ENCODE measurements at places on chromosomes 11 and 22.

DNA sequence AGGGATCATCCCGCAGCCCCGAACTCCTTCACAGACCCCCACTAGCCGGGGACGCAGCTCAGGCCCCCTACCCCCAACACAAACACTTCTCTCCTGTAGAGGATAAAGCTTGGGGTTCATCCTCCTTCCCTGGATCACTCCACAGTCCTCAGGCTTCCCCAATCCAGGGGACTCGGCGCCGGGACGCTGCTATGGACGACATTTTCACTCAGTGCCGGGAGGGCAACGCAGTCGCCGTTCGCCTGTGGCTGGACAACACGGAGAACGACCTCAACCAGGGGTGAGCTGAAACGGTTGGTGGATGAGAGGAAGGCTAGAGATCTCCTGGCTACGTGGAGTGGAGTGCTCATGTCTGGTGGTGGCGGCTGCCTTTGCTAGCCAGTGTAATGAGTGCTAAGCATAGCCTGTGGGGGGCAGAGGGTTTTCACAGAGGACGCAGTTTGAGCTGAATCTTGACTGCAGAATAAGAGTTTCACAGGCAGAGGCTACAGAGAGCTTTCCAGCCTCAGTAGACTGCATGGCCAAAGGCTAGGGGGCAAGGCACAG is 580 bp downstream of the ILK start:
- peak; percentile 62 for DNase-seq

DNA sequence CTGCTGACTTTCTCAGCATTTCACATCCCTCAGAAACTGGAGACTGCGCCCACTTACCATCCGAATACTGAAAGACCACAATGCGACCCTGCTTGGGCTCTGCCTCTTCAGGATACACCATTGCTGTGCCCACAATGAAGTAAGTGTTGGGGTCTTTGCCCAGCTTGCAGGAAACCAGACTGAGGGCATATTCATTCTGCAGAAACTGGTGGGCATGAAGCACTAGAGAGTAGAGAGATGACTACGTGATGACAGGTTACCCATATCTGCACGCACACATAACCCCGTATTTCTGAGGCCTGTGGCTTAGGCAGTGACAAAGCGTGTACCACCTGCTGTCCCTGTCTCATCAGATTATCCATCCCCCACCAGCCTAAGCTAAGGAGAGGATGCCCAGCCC is 14.6 kb upstream of the VWCE start:
- DNase-seq, result peak; percentile 42

GRCh38 chr22:30753701-30754100 is 59.0 kb downstream of the OSBP2 start:
- no peak for DNase-seq

- no peak for DNase-seq
Observed at GRCh38 chr22:30893434-30894370, 74.9 kb downstream of the MORC2 start.

DNA sequence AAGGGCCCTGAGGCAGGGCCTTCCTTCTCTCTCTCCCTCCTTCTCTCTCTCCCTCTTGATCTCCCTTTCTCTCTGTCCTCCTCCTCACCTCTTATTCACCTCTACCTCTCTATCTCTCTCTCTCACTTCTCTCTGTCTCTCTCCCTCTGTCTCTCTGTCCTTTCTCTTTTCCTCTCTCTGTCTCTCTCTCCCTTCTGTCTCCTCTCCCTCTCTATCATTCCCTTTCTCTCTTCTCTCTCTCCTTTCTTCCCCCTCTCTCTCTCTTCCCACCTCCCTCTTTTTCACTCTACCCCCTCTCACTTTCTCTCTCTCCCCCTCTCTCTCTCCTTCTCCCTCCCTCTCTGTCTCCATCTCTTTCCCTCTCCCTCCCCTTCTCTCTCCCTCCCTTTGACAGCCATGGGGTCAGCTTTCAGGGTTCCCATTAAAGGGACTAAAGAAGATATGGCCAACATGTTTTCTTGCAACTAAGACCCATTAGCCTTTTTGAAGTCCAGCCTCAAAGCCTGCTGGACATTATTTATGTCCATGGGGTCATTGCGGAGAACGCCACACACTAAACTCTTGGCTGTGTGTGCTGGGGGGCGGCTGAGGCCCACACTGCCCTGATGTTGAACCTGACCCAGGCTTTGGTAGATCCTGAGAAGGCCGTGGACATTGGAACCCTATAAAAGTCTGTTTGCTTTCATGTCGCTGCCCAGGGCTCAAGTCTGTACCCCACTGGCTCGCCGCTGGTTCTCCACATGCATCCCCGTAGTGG is 15.0 kb downstream of the ANO1 start:
- DNase-seq, result no peak

- no peak for DNase-seq
Observed at GRCh38 chr11:75342231-75342918, 9.1 kb downstream of the ARRB1 start.

DNA sequence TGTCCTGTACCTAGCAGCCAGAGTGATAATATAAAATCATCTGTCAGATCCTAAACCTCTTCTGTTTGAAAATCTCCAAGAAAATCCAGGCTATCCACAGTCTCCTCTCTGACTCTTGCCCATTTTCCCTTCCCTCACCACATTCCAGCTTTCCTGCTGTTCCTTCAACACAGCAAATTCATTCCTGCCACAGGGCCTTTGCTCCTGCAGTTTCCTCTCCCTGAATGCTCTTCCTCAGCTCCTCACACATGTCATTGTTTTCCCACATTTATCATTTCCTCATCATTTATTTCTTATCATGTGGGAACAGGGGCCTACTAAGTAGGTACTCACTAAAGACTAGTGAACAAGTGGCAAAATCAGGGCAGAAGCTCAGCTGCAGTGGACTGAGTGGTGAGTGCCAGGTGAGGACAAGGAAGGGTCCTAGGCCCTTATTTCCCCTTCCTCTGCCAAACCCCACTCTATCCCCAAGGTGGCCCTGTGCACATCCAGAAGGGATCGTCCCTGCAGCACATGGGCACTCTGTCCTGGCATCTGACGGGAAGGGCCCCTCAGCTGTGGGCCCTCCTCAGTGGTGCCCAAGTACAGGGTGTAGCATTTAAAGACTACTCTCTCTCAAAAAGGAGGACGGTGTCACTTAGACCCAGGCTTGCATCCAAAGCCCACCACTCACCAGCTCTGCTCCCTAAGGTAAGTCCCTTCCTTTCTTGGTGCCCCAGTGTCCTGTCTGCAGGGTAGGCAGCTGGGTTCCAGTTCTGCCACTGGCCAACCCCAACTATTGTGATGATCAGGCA is 2.0 kb downstream of the LRRC32 start:
- no peak for DNase-seq

GRCh38 chr11:75547617-75548058 is 14.4 kb upstream of the SERPINH1 start:
- DNase-seq, result peak; percentile 43

DNA sequence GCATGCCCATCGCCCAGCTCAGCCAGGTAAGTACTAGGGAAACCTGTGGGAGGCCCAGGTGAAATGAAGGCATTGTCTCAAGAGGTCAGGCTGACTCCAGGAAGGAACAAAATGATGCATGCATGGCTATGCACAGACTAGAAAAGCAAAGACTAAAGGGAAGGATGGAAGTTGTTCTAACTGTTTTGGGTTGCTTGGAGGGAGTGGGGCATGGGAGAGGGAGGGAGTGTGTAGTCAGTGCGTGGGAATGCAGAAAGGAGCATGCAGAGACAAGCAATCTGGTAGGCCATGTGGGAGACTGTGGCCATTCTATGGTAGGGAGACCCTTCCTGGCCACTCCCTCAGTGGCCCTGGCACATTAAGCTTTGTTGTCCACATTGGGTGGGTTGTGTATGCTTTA is 2.9 kb downstream of the MICAL3 start:
- DNase-seq, result no peak

- no peak for DNase-seq
Observed at GRCh38 chr11:92859156-92859690, 110.2 kb upstream of the MTNR1B start.

GRCh38 chr11:76791861-76792260 is 8.7 kb downstream of the TSKU start:
- no peak for DNase-seq

- DNase-seq, result no peak
Observed at GRCh38 chr22:50673231-50674129, 857 bp downstream of the SHANK3 start.

Data from activated CD4-positive, alpha-beta T cell treated with anti-CD3 and anti-CD28 coated beads, Interleukin-10, Interleukin-2, amounts not matched to agents 100 ng/mL and 50 ng/mL, durations not matched to agents 16 hours and 8 hours (primary cell).